Regular cardiac myocyte (primary cell): ENCODE measurements at places on chromosomes 11 and 22. TPM values are rescaled to one million over a fixed set of nuclear protein-coding genes. Genes with fewer than 3 reads are reported as not detected.

Gene NOX4
- 3.6 and 3.9 TPM in 2 replicates for total RNA-seq

Gene PRR33
- not detected in 2 replicates for total RNA-seq

Gene LRRC4C
- under 0.01 TPM in 1 of 2 replicates, not detected in the other for total RNA-seq

Gene PIH1D2
- 1.4 and 1.9 TPM in 2 replicates for total RNA-seq

Gene TAGLN
- total RNA-seq: 1,205 and 3,154 TPM in 2 replicates

Gene C11orf21
- total RNA-seq: not detected in 2 replicates

Gene OR52E8
- not detected in 2 replicates for total RNA-seq
